A172 (cell line): ENCODE measurements at places on chromosomes 3 and 15. TPM values are rescaled to one million over a fixed set of nuclear protein-coding genes. Genes with fewer than 3 reads are reported as not detected.
A peak's percentile ranks its signal among the peaks of the same experiment; 100 is the strongest.

Gene ACSBG1
- not detected in 2 replicates for total RNA-seq

Gene SI
- total RNA-seq = not detected in 2 replicates

Gene OR5K2
- total RNA-seq = not detected in 2 replicates

Gene GPX1
- 233 and 352 TPM in 2 replicates for total RNA-seq

Gene C2CD4A
- 0.26 TPM in 1 of 2 replicates, not detected in the other for total RNA-seq

Gene GOLGA8M
- total RNA-seq = 0.79 TPM in 1 of 2 replicates, not detected in the other

Gene SLC35G2
- total RNA-seq = 18.5 and 20.6 TPM in 2 replicates

Gene VIPR1
- total RNA-seq = not detected in 2 replicates

Gene KBTBD13
- not detected in 2 replicates for total RNA-seq

DNA sequence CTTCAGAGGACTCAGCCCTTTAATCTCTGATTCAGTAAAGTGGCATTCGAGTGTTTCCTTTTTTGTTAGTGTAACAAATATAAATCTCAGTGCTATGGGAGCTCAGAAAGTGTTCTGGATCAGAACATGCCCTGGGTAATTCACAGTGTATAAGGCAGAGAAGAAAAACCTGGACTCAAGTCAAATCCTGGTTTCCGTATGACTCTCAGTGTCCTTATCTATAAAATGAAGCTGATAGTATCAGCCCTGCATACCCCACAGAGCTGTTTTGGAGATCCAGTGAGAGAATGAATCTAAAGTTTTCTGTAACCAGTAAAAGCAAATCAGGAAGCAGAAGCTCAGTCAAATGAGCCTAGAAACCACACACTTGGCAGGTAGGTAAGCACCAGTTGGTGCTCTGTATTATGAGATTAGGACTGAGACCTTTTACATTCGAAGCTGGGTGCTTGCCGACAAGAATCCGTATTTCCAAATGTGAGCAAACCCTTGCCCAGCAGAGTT lies 67.2 kb downstream of the IL1RAP start:
- peak; percentile 48 for DNase-seq

DNA sequence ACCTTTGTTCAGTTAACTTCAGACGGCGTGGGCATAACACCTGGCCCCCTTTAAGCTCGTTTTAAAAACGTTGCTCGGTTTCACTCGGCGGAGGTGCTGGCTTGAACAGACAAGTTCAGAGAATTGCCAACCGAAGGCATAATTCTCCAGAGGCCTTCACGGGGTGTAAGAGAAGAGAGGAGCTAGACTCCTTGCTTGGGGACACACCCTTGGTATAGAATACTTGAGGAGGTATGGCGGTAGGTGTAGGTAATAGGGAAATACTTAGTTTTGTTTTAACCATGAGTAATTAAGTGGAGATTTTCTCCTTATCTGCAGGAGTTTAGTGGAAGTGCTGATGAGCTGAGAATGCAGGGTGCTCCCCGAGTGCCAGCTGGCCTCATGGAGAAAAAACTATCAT lies 921 bp downstream of the FBXL2 start:
- DNase-seq = peak; percentile 20

GRCh38 chr3:143885780-143886427 lies 37.6 kb upstream of the SLC9A9 start:
- peak; percentile 43 for DNase-seq

- no peak for DNase-seq
These were observed 3.6 kb downstream of the RAD18 start for GRCh38 chr3:8959668-8960067.

DNA sequence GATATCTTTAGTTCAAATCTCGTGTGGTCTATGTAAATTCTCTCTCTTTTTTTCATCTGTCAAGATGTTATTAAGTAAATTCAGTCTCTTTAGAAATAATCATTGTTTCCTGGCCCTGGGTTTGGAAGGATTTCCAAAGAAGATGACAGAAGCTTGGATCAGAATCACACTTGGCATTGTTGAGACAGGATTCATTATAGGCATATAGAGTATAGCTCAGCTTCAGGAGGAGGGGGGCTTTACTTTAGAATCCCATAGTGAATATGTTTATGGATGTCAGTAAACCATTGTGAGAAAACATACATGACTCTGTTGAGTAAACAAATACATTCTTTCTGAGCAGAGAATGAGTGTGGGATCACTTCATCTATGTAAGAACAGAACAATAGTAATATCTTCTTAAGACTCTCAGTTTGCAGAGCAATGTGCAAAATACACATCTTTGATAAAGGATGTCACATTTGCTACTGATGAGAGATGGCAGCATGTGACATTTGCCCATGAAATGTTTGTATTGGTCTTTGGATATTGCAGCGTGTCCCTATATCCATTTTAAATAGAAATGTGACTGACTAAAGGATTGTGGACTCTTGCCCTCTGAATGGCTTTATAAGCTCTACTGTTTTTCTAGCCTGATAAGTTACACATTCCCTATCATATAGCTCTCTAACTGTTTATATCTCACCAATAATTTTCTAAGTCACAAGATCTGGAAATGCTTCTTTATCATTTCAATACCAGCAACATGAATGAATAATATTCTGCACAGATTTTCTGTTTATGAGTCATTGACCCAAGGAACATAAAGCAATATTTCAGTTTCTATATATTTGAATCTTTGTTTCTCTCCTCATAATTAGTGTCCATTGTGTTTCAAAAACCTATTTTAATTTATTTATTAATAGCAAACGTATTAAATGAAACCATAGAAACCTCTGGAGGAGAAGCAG lies 95.6 kb upstream of the THRB start:
- no peak for DNase-seq

DNA sequence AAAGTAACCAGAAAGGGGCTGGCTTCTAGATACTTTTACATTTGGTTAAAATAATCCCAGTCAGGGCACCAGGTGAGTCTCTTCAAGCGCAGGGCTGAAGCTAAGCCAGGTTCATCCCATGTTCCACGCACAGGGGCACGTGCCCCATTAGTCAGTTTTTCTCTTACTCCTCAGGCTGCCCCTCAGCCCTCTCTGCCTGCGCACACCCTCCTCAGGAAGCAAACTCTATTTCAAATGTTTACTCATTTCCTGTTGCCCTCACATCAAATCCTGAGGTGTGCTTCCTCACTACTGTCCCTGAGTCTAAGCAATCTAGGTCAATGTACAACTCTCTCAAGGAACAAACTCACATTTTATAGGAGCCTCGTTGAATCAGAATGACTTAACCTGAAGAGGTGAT lies 48.5 kb downstream of the THBS1 start:
- DNase-seq = peak; percentile 66

DNA sequence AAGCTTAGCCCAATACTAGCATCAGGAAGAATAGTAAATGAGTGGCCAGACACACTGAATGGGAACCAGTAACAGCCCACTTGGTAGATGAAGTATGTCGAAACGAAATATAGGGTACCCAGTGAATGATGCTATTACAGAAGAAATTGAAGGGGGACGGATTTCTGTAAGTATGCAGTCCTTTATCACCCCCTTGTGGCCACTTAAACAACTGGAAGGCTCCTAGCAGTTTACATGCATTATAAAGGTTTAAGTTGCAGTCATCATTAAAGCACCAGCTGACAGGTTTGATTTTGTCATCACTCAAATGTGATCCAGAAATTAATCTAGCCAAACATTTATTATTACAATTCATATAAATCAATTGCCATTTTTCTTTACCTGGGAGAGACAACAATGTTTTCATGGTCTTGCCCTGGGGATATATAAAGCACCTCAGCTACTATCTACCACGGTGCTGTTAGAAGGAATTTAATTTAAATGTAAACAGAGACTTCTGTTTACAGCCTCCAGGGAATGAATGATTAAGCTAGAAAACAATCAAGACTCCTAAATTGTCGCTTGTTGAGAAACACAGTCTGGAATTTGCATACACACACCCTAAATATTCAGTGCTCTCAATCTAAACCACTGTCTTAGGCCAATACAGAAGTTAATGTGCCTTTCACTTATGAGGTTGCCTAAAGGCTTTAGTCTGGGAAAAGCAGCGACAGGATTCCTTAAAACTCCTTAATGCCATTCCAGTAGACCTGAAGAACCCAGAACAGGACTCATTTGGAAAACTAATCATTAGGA lies 7.8 kb downstream of the EIF1B start:
- peak; percentile 55 for DNase-seq

GRCh38 chr15:65805019-65805745 lies 13.1 kb upstream of the DENND4A start:
- no peak for DNase-seq

- peak; percentile 63 for DNase-seq
These were observed 117.0 kb downstream of the FOXP1 start for GRCh38 chr3:71466483-71466882.

DNA sequence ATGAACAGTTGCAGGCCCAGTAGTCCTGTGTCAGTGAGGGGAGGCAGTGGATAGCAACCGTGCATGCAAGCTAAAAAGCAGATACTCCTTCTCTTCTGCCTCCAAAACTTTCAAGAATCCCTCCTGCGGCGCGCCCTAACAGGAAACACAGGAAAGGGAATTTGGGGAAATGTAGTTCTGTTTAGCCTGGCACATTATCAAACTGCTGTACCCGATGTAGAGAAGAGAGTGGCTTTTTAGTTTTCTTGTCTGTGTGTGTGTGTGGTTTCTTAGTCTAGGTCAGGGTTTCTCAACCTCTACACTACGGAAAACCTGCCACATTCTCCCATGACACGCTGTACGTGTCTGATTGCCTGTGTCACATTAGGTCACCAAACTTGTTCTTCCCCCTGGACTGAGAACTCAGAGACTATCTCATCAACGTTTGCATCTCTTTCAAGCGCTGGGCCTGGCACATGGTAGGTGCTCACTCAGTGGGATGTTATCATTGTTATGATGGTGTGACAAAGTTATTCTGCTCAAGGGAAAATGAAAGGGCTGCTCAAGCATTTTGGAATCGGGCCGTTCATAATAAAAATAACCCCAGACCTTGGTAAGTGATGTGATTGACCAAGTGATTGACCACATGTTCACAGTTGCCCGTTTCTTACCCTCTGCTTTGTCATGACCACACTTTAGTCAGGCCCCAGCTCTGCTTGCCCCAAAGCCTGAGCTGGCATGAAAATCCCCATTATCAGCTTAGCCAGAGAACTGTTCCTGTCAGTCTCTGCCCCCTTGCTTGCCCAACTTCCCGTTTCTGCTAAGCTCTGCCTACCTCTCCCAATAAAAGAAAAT lies 33.2 kb downstream of the TM4SF4 start:
- DNase-seq = peak; percentile 51

DNA sequence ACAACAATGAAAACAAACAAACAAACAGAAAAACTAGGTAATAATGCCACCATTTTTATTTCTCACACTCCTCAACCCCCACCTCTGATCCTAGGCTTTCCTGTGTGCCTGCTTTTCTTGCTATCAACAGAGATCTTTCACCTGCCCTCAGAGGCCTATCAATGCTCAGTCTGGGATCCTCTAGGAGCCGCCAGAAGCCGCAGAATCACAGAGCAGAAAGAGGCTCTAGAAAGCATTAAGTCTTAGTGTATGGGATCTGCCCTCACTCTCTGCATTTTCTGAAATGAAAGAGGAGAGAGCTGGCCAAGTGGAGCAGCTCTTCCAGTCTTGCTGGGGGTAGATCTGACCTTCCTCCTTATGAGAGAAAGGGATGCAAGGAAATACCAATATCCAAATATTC lies 306.8 kb downstream of the TUSC7 start:
- no peak for DNase-seq

DNA sequence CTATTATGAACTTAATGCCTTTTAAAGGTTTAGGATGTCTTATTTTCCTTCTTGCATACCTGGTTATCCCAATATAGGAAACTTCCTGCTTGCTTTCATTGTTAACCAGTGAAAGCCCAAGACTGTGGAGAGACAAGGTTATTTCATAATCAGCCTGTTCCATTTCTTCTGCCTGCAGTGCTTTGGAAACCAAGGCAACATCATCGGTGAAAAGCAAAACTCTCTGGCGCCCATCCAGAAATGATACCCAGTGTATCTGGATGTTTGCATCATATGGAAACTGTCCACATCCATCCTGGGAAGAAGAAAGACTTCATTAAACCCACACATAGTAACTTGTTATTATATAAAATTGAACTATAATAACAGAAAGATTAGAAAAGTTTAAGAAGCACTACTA lies 170.1 kb downstream of the VPS13C start:
- no peak for DNase-seq

DNA sequence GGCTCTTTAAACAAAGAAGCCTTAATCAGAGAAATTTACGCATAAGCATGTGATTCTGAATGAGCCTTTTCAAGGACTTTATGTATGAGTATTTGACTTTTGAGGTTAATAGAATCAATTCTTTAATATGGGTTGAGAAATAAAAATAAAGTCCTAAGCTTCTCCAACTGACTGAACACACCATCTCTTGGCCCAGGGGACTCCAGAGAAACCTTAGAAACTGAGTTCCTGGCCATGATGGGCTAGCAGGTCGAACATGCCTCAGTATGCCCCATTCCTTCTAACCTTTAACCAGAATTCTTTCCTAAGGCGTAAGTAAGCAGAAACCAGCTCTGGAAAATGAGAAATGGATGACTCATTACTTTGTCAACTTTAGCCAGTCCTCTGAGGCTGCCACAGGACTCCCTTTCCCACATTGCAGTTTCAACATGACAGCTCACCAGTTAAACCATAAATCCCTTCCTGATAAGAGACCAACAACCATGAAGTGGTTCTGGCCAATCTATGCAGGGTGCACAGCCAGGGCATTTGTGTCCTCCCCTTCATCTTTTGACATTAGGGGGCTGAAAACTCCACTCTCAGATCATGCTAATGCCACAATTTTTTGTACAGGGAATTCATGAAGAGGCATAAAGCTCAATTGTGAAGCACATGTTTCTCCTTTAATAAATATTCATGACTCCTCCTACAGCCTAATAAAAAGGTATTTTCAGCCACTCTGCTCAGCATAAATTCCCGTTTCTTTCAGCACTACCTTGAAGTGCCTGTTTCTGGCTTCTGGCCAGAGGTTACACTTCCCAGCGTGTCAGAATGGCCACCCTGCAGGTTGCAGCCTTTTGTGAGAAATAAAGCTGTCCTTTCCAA lies 33.3 kb downstream of the TM4SF18 start:
- peak; percentile 98 for DNase-seq

GRCh38 chr3:4904811-4905695 lies 74.2 kb upstream of the BHLHE40 start:
- DNase-seq = no peak

DNA sequence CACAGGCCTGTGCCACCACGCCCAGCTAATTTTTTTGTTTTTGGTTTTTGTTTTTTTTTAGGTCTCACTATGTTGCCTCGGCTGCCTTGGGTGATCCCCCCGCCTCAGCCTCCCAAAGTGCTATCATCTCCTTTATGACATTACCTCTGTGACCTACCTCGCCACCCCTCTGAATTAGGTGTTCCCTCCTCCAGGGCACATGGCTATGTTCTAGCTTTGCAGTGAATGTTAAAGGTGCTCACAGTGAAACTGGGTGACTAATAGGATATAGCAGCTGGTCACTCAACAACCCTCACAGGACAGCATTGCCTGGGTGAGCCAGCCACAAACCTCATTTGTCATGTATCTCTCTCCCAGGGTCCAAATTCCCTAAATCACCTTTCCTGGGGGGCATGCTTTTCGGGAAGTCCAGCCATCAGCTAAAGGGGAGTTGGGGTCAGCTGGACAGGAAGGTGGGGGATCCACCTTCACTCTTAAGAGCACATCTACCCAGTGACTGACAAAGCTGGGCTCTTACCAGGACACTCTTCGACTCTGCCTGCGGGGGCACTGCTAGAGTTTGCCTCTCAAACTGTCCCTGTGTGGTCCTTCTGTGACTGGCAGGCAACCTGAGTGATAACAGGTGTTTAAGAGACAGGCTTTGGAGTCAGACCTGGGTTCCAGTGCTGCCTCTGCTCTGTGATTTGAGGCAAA lies 1.6 kb upstream of the TTLL3 start:
- peak; percentile 36 for DNase-seq

- DNase-seq = no peak
These were observed 120.4 kb upstream of the TSPAN3 start for GRCh38 chr15:77191230-77191834.
